Stimulated activated naive CD8-positive, alpha-beta T cell treated with anti-CD3 and anti-CD28 coated beads, Interleukin-15, amount 100 ng/mL, for 72 hours (primary cell): ENCODE measurements at places on chromosomes 6 and 20.
A peak's percentile ranks its signal among the peaks of the same experiment; 100 is the strongest.

GRCh38 chr6:126300735-126301134 lies 39.2 kb upstream of the CENPW start:
- no peak for DNase-seq

GRCh38 chr6:132499757-132500156 lies 13.2 kb downstream of the STX7 start:
- no peak for DNase-seq

DNA sequence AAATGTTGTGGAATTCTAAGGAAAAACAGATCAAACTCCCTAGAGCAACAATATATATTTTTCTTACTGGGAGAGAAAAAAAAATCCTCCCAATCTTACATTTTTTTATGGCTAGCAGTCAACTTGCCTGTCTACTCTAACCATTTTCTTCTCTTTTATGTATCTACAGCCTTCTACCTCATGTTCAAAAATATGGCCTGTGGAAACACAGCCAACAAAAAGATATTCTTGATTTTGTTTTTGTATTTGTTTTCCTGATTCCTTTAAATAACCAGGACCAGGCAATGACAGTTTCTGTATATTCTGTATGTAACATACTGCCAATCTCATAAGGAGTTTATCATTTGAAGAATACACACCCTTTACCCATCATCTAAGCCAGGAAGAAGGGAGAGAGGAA lies 13.0 kb upstream of the SLC16A10 start:
- DNase-seq: no peak

DNA sequence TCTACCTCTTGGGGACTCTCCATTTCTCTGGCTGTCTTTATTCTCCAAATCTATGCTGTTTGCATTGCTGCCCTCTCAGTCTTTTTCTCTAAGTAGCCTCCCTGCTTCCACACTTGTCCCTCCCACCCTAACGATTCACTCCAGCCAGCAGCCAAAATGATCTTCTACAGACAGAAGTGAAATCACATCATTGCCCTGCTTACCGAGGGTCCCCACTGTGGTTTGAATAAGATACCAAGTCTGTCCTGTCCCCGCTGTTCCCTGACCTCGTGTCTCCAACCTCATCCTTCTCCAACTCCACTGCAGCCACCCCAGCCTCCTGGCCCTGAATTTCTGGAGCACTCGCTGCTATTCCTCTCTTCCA lies 11.5 kb upstream of the OCSTAMP start:
- DNase-seq: no peak

- DNase-seq: no peak
Measured at GRCh38 chr6:55490871-55491270, 88.1 kb downstream of the HMGCLL1 start.

DNA sequence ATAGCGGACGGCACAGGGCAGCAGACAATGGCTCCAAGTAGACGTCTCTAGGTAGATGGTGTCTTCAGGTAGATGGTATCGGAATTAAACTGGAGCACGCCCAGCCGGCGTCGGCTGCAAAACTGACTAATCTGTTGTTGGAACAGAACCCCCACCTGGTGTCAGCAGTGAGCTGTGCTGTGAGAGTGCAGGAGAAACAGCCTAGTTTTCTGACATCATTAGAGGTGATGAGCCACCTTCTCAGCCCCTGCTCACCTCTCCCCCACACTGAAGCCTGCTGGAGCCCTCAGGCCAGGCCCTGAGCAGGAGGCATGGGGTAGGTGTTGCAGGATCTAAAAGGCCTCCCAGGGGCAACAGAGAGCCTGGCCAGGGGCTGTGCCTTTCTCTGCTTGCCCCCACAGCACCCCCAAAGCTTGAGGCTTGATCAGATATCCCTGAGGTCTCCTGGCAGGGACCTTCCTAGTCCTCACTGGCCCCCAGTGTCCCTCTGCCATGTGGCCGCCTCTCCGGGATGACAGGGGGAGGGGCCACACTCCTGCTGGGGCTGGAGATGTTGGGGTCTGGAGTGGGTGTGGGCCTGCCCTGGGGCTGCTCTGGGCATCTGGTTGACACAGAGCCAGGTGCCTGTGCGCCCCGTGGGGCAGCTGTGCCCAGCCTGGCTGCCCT lies 6.9 kb upstream of the HELZ2 start:
- peak; percentile 61 for DNase-seq

GRCh38 chr6:157560691-157561413 lies 179.9 kb downstream of the ZDHHC14 start:
- DNase-seq: no peak

DNA sequence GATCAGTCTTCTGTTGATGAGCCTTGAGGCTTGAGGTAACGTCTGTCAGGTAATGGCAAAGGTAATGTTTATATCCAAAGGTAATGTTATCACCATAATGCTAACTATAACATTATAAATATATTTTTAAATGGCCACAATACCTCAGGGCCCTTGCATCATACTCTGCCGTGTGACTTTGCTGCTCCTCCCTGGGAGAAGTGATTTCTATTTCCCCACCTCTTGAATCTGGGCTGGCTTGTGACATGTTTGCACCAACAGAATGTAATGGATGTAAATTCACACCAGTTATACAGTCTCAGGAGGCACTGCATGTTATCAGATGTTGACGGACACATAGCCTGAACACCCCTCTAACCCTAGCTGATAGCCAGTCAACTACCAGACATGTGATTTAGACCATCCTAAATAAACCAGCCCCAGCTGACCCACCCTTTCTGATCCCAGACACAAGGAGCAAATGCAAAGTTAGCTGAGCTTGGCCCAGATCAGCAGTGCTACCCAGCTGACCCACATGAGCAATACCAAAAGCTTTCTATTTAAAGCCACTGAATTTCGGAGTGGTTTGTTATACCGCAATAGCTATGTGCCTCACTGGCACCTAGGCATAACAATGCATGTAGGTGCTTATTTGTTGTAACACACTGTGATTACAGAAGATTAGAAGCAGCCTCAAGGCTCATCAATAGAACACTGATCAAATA lies 93.8 kb upstream of the SIRPA start:
- no peak for DNase-seq

GRCh38 chr6:151387175-151387970 lies 4.0 kb downstream of the ZBTB2 start:
- no peak for DNase-seq

DNA sequence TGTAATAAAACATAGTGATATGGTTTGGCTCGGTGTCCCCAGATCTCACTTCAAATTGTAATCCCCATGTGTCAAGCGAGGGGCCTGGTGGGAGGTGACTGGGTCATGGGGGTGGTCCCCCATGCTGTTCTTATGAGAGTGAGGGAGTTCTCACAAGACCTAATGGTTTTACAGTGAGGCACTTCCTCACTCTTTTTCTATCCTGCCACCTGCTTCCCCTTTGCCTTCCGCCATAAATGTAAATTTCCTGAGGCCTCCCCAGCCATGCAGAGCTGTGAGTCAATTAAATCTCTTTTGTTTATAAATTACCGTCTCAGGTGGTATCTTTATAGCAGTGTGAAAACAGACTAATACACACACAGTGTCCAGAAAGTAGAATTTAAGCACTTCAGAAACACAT lies 78.5 kb downstream of the REPS1 start:
- DNase-seq: no peak

DNA sequence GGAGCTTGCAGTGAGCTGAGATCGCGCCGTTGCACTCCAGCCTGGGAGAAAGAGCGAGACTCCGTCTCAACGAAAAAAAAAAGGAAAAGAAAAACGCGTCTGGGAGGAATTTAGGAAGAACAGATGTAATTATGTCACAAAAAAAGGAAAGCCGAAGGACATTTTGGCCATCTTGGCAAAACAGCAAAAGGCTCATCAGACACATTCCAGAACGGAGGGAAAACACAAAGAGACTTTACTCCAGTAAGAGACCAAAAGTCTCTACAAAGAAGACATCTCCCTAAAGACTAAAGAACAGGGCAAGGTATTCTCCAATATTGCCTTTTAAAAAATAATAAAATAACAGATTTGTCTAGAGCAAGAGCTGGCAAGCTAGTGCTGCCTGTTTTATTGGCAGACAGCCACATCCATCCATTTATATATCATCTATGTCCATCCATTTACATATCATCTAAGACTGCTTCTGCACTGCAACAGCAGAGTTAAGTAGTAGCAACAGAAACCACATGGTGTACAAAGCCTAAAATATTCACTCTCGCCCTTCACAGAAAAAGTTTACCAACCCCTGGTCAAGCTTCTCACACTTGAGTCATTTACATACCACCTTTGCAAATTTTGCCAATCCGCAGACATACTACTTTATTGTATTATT lies 133.9 kb downstream of the ZMYND8 start:
- no peak for DNase-seq

DNA sequence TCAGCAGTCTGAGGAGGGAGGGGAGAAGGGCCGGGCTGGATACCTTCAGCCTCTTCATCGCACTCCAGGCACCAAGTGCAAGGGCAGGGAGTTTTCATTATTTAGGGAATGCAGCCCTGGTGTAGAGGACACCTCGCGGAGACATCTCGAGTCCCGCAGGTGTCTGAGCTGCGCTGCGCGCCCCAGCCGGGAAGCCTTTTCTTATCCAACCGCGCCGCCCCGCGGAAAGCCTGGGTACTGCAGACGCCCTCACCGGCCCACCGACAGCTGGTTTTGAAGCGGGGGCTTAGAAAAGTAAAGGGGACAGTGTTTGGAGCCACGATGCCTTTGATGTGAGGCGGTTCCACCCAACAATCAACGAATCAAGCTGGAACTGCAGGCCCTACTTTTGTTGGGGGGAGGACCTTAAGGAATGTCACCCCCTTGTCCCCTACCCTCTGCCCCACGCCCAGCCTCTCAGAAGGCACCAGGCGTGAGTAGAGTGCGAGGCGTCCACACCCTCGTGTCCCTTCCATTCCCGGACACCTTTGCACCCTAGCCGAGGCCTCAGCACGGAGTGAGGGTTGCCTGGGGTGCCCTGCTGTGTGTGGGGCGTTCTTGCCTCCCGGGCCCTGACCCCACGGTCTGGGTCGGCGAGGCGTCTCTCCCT lies 8.6 kb downstream of the NKX2-2 start:
- peak; percentile 85 for DNase-seq
